ENCODE measurements at places on chromosomes 13 and 19.

DNA sequence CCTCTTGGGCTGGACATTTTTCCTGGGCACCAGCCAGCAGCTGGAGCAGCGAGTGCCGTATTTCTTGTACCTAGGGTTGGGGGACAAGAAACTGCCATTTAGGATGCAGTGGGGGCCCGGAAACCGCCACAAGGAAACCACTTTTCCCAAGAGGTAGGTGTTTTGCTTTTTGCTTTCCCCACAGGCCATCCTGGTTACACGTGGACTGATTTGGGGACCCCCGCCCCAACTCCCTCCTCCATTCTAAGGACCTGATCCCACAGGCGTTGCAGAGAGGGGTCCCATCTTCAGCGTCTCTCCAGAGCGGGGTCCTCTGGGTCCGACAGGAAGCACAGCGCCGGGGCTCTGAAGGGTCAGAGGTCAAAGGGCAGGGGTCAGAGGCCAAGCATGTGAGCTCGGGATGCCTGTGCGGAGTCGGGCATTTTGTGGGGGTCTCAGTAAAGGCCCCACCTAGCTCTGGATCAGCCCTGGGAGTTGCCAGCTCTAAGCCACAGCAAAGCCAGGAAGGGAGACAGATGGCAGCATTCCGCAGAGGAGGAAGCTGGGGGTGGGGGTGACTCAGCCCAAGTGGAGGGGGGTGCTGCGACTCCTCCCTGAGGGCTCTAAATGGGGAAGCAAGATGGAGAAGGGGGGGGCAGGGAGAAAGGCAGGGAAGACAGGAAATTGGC, 4.3 kb downstream of the ZGLP1 start:
- no peak for DNase-seq

GRCh38 chr19:45428384-45429231, 4.9 kb upstream of the ERCC1 start:
- DNase-seq: no peak

DNA sequence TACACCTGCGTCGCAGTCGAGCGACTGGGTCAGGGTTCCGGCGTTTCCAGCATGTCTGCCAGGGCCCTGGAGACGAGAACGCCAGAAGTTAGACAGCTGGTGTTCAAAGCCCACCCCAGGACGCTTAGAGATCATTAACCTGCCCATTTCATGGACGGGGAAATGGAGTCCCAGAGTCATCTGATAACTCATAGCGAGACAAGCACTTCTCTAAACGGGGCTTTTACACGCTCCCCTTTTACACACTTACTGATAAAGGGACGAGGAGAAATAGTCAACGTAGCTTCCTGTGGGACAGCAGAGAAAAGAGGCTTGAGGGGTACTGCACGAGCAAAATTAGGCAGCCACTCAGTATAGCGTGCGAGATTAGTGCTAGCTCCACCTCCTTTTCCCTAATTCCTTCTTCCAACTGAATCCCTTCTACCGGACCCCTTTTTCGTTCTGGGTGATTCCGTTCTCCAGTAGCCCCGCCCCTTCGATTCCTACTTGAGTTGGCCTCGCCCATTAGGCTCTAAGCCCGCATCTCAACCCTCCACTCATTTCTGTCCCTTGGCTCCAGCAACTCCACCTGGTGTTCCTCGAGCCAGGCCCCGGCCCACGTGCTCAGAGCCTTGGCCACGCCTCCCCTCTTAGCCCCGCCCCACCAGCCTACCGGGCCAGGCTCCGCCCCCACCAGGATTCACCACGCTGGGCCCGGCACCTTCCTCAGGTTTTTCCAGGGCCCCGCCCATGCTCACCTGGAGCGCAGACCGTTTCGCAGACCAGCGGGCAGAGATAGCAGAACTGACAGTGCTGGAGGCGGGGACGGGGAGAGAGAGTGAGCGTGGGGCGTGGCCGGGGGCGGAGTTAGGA, 3.7 kb downstream of the HRC start:
- DNase-seq: no peak

DNA sequence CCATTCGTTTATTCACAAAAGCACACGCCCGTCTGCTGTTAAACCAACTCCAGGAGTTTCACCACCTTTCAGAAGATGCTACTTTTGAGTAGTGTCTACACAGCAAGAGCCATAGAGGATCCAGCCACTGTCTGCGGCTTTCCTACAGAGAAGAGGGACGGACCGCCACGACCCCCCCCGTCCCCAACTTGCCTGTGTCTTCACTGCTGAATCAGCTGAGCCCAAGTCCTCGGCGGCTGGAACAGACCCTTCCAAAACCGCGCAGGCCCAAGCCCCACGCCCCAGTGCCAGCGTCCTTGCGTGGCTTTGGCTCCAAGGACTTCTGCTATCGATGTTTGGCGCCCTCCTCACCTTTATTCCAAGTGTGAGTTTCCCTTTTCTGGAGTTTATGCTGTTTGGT, 65.1 kb downstream of the SPACA7 start:
- DNase-seq: no peak

GRCh38 chr13:29543230-29544215, 52.0 kb downstream of the SLC7A1 start:
- no peak for DNase-seq

DNA sequence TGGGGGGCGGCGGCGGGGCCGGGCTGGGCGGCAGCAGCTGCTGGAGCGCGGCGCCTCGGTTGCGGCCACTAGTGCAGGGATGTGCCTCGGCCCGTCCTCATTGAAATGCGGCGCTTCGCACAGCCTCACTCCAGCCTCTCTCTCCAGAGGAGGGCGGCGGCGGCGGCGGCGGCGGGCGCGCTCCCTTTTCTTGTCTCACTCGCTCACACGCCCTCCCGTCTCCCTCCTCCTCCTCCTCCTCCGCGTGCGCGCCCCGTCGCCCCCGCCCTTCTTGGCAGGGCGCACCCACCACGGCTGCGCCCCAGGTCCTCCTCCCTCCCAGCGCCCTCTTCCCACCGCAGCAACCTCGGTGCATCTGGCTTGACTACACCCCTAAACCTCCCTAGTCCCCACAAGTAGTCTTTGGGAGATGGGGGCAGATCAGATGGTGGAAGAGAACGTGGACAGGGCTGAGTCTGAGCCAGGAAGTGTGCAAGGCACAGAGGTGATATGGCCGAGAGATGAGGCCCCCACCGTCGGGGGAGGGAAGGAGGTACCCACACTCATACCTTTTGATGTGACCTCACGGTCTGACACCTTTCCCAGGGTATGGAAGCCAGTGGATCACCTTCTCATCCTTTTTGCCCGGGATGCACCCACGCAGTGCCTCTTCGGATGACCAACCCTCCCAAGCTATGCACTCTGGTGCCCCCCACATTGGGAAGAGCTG, at the start of gene DCLK1:
Gene DCLK1, minus strand, starts transcription at position 161 of the 709 bp plus-strand sequence.
- DNase-seq: no peak

DNA sequence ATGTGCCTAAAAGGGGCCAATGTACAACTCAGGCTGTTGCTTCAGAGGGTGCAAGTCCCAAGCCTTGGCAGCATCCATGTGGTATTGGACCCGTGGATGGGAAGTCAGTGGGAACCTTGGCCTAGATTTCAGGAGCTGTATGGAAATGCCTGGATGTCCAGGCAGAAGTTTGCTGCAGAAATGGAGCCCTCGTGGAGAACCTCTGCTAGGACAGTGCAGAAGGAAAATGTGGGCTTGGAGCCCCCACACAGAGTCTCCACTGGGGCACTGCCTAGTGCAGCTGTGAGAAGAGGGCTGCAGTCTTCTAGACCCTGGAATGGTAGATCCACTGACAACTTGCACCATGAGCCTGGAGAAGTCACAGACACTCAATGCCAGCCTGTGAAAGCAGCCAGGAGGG, 28.5 kb downstream of the GPC5 start:
- no peak for DNase-seq

GRCh38 chr13:25397763-25398162, 26.0 kb downstream of the ATP8A2 start:
- DNase-seq: no peak

DNA sequence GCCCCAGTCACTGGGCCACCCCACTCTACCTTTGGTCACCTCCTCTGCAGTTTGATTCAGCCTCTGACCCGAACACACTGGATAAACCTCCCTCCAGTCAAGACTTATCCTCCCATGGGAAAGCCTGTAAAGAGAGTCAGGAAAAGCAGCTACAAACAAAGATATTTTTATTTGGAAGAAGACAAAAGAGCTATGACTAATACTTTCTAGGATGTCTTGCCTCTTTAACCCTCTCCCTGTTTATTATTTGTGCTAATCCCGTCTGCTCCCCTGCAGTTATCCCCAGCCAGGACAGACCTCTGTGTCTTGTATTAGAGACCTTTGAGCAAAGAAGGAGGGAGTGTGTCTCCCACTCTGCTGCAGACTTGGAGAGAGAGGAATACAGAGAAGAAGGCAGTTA, 178.3 kb downstream of the EFNB2 start:
- DNase-seq: no peak

DNA sequence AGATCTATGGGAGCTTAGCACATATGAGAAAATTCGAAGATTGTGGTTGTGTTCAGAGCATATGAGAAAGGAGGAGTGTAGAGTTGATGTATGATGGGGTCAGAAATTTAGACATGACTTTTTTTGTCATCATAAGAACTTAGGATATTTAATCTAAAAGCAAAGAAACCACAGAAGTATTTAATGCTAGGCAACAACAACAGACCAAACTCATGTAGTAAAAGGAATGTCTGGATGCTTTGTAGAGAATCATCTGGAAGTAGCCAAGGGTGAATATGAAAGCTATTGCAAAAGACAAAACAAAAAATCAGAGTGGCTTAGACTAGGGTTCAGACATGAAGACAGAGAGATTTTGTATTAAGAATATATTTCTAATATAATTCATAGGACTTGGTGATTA, 190.3 kb downstream of the SLITRK1 start:
- DNase-seq: no peak

Measured in AG04450 (cell line).